Activated T-cell treated with anti-CD3 and anti-CD28 coated beads, Interleukin-2, amount 50 U/mL, for 24 hours (primary cell): ENCODE measurements at places on chromosomes 1 and 21.

GRCh38 chr1:5165762-5166161 is 511.4 kb downstream of the AJAP1 start:
- no peaks in the 10 kb centered on the region for H3K36me3 ChIP-seq
- peaks cover 29% of the 10 kb centered on the region for H3K27me3 ChIP-seq
- no peak for DNase-seq
- no peak overlapping the region for H3K27ac ChIP-seq
- no peak overlapping the region for H3K4me3 ChIP-seq

DNA sequence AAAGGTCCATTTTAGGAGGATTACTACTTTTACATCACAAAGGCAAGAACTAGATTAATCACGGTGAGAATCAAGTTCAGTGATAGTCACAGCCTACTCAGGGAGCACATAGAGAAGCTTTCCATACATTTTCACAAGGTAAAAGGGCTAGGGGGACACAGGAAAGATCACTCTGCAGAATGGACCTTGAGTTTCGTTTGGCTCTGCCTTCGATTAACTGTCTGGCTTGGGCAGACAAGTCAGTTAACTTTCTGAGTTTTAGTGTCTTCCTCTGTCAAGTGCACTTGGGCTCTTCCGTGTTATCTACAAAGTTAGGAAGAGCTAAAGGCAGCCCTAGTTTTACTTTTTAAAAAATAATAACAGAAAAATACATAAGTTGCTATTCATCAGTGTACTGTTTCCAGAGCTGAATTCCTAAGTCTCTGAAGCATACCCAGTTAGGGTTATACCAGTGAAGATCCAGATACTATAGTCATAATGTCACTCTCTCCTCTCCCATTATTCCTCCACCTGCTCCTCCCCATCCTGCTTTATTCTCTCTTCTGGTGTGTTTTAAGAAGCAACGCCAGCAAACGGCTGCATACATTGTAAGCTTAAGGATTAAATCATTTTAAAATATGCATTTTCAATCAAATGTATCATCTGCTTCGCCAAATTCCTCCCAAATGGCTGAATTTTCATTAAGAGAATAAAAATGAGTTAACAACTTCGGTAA is 1.7 kb downstream of the CEP170 start:
- H3K4me3 ChIP-seq: peak overlapping the region; percentile 99
- DNase-seq: no peak
- no peaks in the 10 kb centered on the region for H3K27me3 ChIP-seq
- H3K4me1 ChIP-seq: peaks cover 49% of the 10 kb centered on the region
- H3K36me3 ChIP-seq: peaks cover 29% of the 10 kb centered on the region

DNA sequence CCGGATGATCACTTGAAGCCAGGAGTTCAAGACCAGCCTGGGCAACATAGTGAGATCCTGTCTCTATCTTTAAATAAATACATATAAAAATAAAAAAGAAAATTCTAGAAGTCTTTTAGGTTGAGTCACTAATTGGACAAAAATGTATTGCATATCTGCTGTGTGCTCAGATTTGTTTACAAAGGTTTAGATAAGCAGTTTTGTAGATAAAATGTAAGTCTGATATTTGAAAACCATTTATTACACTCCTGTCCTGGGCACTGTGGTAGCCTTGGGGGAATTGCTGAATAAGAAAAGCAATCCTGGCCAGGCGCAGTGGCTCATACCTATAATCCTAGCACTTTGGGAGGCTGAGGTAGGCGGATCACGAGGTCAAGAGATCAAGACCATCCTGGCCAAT is 11.6 kb downstream of the GMEB1 start:
- DNase-seq: no peak
- H3K27ac ChIP-seq: no peak overlapping the region
- H3K27me3 ChIP-seq: no peaks in the 10 kb centered on the region
- no peak overlapping the region for H3K4me3 ChIP-seq
- H3K36me3 ChIP-seq: peaks cover 49% of the 10 kb centered on the region
- peaks cover 7% of the 10 kb centered on the region for H3K4me1 ChIP-seq

DNA sequence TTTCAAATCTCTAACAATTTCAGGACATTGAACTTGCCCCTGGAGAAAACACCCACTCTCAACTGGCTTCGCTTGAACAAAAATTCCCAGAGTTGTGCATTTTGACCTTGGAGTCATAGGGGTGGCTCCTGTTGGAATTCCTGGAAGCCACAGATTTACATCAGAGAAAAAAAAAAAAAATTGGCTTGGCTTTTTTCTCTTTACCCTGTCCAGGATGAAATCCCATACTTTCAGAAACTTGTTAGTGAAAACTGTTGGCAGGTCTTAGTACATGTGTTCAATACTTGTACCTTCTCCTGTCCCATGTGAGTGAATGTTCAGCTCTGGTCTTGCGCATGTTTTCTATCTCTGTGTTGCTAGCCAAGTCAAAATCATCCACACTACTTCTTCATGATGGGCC is 228.8 kb downstream of the TGFB2 start:
- H3K4me3 ChIP-seq: no peak overlapping the region
- H3K36me3 ChIP-seq: no peaks in the 10 kb centered on the region
- H3K27me3 ChIP-seq: no peaks in the 10 kb centered on the region
- no peaks in the 10 kb centered on the region for H3K4me1 ChIP-seq
- no peak for DNase-seq
- H3K27ac ChIP-seq: no peak overlapping the region

- no peak overlapping the region for H3K4me3 ChIP-seq
- no peak for DNase-seq
- H3K27me3 ChIP-seq: no peaks in the 10 kb centered on the region
- H3K36me3 ChIP-seq: peaks cover 85% of the 10 kb centered on the region
Measured at GRCh38 chr1:198672124-198672523, 33.3 kb downstream of the PTPRC start.

DNA sequence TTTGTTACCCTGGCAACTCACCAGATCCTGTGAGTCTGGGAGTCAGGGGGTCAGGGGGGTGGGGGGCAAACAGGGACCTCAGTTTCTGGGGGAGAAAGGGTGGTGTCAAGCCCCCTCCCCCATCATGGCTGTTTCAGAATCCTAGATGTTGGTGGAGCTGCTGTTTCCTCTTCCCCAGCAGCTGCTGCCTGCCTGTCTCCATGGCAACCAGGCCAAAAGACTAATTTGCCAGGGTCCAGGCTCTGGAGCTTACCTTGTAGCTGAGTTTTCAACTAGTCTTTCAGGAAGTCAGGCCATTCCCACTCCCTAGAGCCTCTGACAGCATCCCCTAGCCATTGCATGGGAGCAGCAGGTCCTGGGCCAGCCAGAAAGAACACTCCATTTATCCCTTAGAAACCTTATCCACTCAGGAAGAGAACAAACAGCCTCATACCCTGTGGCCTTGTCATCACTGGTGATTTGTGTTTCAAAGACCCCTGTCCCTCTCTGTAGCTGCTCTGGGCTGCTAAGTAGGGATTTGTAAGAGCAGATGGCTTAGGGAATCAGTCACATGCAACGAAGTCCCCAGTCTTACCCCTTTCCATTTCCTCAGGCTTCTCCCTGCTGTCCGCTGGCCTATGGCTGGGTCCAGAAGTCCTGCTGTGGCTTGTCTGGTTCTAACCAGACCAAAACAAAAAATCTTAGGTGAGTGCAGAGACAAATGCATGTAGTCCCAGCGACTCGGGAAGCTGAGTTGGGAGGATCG is 21.5 kb upstream of the STMN1 start:
- H3K27ac ChIP-seq: no peak overlapping the region
- peaks cover 16% of the 10 kb centered on the region for H3K4me1 ChIP-seq
- DNase-seq: no peak
- no peak overlapping the region for H3K4me3 ChIP-seq
- peaks cover 9% of the 10 kb centered on the region for H3K27me3 ChIP-seq
- H3K36me3 ChIP-seq: no peaks in the 10 kb centered on the region

- H3K4me3 ChIP-seq: no peak overlapping the region
- no peaks in the 10 kb centered on the region for H3K4me1 ChIP-seq
- no peaks in the 10 kb centered on the region for H3K36me3 ChIP-seq
- no peak for DNase-seq
- no peak overlapping the region for H3K27ac ChIP-seq
Measured at GRCh38 chr1:106747791-106748190, 308.7 kb upstream of the PRMT6 start.

- H3K4me3 ChIP-seq: no peak overlapping the region
- DNase-seq: no peak
- no peaks in the 10 kb centered on the region for H3K27me3 ChIP-seq
- H3K27ac ChIP-seq: no peak overlapping the region
- H3K36me3 ChIP-seq: peaks cover 55% of the 10 kb centered on the region
Measured at GRCh38 chr1:70436622-70437251, 25.7 kb downstream of the CTH start.

- H3K36me3 ChIP-seq: no peaks in the 10 kb centered on the region
- no peak for DNase-seq
- H3K27me3 ChIP-seq: peaks cover 75% of the 10 kb centered on the region
- no peak overlapping the region for H3K27ac ChIP-seq
- H3K4me3 ChIP-seq: no peak overlapping the region
Measured at GRCh38 chr21:26840201-26840600, 5.0 kb downstream of the ADAMTS1 start.
